ENCODE measurements at places on chromosomes 16 and 17.

GRCh38 chr17:45225964-45226530 is 4.4 kb downstream of the FMNL1 start:
- DNase-seq, result peak; percentile 77

- no peak for DNase-seq
Measured at GRCh38 chr17:69111794-69112193, 29.9 kb downstream of the ABCA6 start.

- DNase-seq, result peak; percentile 67
Measured at GRCh38 chr17:64020056-64020766, at the start of gene ICAM2. ICAM2 (minus strand) TSS chr17:64020633; CDS start chr17:64006691, 13,942 bp downstream.

GRCh38 chr16:20260215-20261009 is 66.9 kb downstream of the GP2 start:
- no peak for DNase-seq

GRCh38 chr17:63641692-63642448 is 19.7 kb downstream of the MAP3K3 start:
- DNase-seq, result no peak

DNA sequence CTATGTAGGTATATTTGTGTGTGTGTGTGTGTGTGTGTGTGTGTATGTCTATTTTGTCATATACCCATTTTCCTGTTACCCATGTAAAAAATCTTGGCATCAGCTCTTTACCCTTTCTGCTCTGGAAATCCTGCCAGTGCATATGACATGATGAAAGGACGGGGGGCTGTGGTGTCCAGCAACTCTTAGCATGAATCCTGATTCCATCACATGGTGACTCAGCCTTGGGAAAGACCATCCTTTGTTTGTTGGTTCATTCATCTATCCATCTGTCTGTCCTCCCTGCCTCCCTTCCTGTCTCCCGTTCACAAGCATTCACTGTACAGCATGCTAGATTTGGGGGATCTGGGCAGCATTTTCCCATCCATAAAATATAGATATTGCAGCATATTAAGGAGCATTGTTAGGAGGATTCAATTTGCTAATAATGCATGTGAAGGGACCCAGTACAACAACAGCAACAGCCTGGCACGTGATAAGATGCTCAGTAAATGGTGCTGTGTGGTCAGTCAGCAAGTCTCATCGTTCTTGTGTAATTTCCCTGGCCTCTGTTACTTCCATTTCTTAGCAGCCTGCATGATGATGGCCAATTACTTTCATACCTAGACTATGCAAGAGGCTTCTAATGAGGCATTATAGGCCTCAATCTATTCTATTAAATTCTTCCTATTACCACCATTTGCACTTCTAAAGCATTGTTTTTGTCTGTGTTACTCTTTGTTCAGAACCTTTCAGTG is 191.0 kb downstream of the PRKCA start:
- DNase-seq, result no peak

DNA sequence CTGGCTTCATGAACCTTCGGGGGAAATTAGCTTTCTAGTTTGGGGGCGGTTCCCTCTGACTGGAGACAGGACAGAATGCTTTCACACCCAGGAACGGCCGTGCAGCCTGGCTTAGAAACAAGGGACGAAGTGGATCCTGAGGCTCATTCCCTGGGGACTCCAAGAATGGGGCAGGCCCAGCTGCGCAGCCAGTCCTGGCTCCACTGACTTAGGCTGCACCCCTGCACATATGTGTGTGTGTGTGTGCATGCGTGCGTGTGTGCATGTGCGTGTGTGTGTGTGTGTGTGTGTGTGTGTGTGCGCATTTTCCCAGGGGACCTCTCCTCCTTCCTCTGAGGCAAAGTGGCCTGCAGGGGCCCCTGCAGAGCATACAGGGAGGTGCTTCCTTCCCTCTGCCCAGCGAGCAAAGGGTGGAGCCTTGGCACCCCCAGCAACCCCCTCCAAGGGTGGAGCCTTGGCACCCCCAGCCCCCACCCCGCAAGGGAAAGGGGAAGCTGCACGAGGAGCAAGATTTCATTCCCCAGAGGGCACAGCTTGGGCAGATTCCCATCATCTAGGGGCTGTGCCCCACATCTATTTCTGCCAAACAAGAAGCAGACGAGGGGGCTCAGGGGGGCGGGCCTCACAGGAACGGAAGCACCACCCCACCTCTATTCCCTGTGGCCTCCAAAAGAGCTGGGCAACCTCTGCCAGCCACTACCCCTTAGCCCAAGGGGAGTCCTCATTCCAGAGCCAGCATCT is 97.6 kb upstream of the CBX4 start:
- peak; percentile 30 for DNase-seq

GRCh38 chr16:86922311-86922710 is 344.0 kb downstream of the FOXL1 start:
- DNase-seq, result no peak

- no peak for DNase-seq
Measured at GRCh38 chr16:4769306-4769638, 2.3 kb upstream of the ZNF500 start.

DNA sequence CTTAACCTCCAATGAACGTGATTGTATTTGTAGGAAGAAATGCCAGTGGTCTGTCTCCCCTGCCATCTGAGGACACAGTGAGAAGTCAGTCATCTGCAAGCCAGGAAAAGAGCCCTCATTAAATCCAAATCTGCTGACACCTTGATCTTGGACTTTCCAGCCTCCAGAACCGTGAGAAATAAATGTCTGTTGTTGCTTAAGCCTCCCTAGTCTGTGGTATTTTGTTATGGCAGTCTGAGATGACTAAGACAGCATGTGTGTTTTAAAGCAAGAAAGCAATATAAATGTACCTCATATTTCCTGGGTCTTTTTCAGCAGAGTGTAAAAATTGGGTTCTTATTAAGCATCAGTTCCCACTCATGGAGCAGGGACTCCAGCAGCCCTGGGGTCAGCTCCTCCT is 177.9 kb upstream of the NLRP1 start:
- no peak for DNase-seq

GRCh38 chr16:22321340-22322001 is 24.3 kb downstream of the POLR3E start:
- peak; percentile 79 for DNase-seq

DNA sequence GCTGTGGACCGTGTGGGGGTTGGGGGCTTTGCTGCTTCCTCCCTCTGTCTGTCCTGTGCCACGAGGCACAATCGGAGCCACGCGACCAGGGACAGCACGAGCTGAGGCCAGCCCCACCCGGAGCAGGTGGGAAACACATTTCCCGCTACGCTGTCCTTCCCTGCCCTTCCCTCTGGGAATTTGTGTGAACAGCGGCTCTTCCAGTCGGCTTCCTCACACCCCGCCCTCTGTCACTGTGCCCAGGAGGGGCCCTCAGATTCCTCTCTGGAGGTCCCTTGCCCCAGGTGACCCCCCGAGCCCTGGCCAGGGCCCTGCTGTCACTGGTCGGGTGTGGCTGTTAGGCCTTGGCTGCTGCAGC is 19.6 kb downstream of the SPIRE2 start:
- no peak for DNase-seq

DNA sequence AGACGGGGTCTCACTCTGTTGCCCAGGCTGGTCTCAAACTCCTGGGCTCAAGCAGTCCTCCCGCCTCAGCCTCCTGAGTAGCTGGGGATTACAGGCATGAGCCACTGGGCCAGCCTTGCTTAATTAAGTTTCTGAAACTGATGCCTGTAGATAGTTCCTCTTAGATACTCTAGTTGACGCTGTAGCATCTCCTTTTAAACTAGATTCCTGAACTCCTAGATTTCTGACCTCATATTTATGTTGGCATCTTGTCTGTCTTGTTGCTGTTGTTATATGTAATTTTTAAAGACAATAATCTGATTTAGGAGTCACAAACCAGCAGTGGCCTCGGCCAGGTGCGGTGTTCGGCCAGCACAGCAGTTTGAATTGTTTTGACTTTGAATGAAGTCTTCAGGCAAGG is 37.5 kb downstream of the DHRS7B start:
- DNase-seq, result no peak

DNA sequence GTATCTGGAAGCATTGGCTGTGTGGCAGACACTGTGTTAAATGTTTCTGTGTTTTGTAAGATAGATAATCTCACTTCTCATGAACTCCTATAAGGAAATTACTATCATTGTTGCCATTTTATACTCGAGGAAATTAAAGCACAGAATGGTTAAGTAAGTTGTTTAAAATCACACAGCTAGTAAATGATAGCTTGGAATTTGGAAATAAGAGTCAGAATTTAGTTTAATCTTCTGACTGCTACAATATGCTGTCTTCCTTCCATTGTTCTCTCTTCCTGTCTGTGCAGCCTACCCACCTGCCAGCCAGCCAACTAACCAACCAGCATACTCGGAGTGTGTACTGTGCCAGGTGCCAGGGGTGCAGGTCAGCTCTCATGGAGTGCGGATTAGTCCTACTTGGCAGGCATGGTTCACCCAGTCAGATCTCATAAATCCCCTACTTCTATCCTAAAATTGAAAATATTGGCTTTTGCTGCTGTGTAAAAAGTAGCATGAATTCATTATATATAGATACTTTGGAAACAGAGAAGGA is 79.9 kb upstream of the LGALS9 start:
- DNase-seq, result no peak

DNA sequence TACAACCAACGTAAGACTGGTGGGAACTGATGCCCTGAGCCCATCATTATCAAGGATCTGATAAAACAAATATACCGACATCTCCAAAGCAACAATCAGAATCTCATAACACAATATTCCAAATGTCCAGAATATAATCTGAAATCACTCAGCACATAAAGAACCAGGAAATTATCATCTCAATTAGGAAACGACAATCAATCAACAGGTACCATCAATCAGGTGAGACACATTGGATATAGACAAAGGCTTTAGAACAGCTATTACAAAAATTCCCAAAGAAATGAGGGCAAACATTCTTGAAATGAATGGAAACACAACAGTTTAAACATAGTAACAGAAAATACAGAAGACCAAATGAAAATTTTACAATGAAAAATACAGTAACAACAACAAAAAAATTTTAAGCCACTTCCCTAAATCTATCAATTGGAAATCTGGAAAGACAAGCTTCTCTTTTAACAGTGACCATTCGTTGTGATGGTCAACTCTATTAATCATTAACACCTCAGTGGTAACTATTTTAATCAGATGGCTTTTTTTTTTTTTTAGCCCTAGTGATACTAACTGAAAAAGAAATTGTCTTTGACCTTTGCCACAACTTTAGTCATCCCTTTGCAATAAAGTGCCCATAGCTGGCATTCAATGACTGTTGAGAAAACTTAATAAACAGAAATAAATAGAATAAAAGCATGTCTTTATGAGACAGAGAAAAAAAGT is 70.4 kb downstream of the USP32 start:
- DNase-seq, result no peak

- no peak for DNase-seq
Measured at GRCh38 chr16:52405441-52405840, 141.5 kb downstream of the TOX3 start.

- DNase-seq, result no peak
Measured at GRCh38 chr16:11774065-11774626, 22.9 kb downstream of the ZC3H7A start.

- DNase-seq, result no peak
Measured at GRCh38 chr17:43143201-43143600, 18.0 kb upstream of the BRCA1 start.

- no peak for DNase-seq
Measured at GRCh38 chr17:31397256-31397939, 5.9 kb downstream of the RAB11FIP4 start.

DNA sequence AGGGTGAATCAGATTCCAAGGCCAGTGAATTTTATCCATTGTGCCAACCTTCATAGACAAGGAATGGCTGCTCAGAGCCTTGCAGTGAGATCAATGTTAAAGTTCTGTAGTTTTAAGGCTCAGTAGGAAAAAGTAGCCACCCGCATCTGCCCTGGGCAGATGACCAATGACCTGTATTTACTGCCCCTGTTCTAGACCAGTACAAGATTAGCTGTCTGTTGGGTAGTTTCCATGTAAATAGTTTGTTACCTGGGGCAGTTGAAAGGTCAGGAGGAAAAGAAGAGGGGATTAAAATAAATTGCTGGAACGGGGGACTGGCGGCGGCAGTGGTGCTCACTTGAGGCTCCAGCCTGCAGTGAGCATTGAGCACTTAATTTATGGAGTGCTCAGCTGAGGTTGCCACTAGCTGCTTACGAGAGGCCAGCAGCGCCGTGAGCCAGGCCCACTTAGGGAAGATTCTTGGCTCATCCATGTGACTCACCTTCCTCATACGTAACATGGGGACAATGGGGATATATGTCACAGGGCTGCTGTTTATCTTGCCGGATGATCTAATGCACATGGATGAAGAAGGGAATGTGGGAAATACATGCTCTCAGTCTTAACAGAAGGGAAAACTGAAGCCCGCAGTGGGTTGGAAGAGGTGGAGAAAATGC is 10.7 kb upstream of the NOS2 start:
- DNase-seq, result no peak

DNA sequence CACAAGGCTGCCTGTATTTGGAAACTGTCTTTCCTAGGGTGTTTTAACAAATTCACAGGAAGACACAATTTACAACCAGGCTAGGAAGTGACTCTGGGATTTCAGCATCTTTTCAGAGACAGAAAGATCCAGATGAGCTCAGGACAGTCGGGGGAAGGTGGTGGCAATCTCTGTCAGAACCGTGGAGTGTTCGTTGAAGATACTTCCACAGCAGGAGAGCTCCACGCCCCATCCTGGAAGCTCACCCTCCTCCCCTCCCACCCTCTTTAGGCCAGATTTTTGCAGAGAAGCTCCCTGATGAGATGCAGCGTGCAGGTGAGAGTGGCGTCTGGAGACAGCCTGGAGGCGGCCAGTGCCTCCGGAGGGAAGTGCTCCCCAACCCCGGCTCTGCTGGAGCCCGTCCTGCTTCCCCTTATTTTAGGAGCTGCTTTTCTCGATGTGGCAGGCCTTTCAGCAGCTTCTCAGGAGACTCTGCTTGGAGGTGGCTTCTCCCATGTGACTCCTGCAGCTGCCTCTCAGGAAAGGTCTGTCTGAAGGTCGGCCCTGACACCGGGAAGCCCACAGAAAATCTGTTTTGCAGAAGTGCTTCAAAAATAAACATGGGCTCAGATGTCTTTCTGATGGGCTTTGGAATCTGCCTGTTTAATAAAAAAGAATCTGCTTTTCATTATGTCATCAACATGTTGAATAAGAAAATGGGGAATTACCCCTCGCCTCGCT is 186.4 kb upstream of the CHMP6 start:
- DNase-seq, result no peak

GRCh38 chr17:69950701-69951418 is 124.2 kb upstream of the KCNJ16 start:
- DNase-seq, result no peak

GRCh38 chr17:80870401-80870800 is 121.2 kb upstream of the CHMP6 start:
- peak; percentile 11 for DNase-seq

Data from left ventricle myocardium superior (tissue), 1 donor.